ENCODE measurements at places on chromosomes 2 and 18.

- DNase-seq = no peak
Observed at GRCh38 chr2:173612354-173612753, 257.7 kb downstream of the CDCA7 start.

DNA sequence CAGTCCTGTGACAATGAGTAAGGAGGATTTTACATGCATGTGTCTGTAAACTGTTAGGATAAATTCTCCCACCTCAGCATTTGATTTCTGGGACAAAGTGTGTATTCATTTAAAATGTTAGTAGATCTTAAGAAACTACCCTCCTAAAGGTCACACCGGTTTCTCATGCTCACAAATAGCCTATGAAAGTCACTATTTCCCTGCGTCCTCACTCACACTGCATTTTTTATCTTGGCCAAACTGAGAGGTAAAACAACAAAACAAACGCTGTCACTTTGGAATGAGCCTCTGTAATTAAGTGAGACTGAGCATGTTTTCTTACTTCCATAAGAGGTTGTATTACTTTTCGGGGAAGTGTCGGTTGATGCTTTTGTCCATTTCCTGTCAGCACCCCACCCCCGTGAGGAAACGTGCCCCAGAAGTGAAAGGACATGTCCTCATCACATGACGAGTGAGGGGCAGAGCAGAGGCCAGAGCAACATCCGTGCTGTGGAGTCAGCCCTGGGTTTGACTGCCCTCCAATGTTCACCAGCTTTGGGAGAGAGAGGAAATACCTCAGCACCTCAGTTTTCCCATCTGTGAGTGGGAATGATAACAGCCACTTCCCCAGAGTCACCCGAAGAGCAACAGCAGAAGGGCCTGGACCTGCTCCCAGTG, 3.1 kb downstream of the GYPC start:
- no peak for DNase-seq

GRCh38 chr2:5454051-5454390, 238.2 kb upstream of the SOX11 start:
- DNase-seq = peak; percentile 46

GRCh38 chr2:97948926-97949325, 46.8 kb downstream of the TMEM131 start:
- no peak for DNase-seq

- DNase-seq = no peak
Observed at GRCh38 chr2:180907731-180908130, 72.7 kb upstream of the UBE2E3 start.

DNA sequence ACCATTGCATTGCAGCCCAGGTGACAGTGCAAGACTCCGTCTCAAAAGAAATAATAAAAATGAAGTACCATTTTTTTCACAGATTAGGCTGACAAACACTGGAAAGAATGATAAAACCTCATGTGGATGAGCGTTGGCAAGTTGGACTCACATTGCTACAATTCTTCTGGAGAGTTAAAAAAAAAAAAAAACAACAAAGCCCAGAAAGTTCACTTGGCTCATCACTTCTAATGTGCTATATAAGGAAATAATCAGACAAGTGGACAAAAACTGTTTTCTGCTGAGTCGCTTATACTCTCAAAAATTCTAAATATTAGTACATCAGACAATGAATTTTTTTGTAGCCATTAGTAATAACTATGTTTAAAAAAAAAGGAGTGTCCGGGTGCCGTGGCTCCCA, 38.4 kb downstream of the PKP4 start:
- no peak for DNase-seq

- DNase-seq = no peak
Observed at GRCh38 chr2:156470975-156471583, 34.9 kb downstream of the GPD2 start.

DNA sequence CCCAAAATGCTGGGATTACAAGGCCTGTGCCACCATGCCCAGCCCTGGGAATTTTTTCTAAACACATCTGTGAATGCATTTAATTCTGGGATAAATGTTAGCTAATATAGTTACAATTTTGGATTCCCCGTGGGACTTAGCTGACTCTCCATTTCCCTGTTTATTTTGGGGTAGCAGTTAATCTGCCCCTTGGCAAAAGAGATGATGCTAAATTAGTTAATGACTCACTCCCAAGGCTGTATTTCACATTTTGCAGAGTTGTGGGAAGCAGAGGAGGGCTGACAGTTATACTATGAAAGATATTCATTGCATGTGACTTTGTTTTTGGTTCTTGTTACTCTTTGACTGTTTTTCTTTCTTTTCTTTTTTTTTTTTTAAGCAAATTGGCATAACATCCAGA, 3.2 kb downstream of the MTHFD2 start:
- DNase-seq = no peak

DNA sequence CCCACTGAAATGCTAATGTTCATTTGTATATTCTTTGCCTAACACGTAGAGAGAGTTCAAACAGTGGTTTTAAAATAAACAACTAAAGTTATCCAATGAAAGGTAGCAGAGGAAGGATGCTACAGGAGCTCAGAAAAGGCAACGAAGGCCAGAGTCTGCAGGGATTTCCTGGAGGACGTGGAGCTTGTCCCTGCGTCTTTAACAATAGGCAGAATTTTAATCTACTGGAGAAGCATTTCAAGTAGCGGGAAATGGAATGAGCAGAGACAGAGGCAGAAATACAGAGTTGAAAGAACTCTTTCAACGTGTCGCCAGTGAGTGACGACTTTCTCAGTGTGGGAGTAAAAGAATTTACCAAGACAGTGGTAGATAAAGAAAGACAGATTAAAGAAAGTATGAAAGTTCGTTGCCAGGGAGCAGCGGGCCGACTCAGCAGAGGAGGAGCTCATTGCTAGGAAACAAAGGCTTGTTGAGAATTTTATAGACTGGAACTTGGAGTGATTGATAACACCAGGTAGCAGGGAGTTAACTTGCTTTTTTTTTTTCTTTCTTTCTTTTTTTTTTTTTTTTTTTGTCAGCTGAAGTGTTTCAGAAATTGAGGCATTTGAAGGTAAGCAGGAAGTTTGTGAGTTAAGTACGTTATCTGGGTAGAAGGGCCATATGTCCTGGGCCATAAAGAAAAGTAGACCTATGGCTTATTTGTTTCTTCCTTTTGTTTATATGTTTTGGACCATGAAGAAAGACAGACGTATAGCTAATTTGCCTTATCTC, 625 bp upstream of the NBAS start:
- no peak for DNase-seq

- DNase-seq = no peak
Observed at GRCh38 chr18:63187791-63188460, 131.6 kb downstream of the BCL2 start.

GRCh38 chr2:39059366-39059952, 61.4 kb downstream of the SOS1 start:
- DNase-seq = peak; percentile 10

GRCh38 chr2:173117678-173118077, 42.0 kb downstream of the MAP3K20 start:
- no peak for DNase-seq

DNA sequence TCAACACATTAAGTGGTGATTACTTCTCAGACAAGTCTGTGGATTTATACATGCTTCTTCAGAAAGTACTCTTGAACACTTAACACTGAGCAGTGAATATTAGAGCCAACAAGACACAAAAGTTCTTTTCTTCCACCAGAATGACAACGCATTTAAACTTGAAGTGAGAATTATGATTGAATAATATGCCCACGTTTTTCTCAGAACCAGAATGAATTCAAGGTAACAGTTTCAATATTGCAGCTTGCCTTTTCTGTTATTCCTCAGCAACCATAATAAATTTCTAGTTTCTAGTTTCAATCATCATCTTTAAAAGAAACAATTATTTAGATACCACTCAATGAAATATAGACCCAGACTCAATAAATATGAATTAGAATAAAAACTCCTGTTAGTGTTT, 547.0 kb downstream of the NUP35 start:
- no peak for DNase-seq

DNA sequence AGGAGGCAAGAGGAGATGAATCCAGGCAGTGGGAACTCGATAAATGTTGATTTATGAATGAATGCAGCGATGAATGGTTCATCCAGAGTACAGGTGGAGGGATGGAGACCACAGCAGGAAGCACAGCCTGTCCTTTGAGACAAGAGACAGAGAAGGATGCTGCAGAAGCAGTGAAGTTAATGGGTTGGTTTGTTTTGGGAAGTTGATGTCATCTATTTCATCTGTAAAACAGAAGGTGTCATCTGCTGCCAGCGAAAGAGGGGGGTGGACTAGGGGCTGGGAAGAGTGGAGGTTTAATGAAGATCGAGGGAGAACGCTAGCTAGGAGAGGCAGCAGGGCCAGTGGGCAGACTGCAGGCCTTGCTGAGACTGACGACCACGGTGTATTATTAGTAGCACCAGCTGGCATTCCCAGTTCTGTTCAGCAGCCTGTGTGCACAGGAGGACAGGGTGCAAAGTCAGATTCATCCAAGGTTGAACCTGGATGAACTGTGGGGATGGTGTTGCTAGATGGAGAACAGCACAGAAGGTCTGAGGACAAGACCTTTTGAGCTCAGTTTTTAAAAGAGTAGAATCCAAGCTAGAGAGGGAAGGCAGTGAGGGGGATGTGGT, 120.3 kb upstream of the CAPN13 start:
- no peak for DNase-seq

- DNase-seq = no peak
Observed at GRCh38 chr2:174223388-174223787, 24.9 kb downstream of the OLA1 start.

DNA sequence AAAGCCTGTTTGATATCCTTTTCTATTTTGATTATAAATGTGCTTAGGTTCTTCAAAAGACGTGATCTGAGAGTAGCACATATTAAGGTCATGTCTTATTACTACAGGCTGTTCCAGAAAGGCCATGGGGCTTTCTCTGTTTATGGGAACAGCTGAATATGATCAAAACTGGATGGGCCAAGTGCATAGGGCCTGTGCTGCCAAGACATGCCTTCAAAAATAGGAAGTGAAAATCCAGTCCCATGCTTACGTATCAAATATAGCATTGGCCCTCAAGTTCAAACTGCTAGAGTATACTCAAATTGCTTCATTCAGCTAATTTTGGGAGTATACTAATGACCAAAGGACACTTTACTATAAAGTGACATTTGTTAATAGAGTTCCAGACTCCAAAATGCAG, 24.1 kb downstream of the SLC25A52 start:
- DNase-seq = no peak

DNA sequence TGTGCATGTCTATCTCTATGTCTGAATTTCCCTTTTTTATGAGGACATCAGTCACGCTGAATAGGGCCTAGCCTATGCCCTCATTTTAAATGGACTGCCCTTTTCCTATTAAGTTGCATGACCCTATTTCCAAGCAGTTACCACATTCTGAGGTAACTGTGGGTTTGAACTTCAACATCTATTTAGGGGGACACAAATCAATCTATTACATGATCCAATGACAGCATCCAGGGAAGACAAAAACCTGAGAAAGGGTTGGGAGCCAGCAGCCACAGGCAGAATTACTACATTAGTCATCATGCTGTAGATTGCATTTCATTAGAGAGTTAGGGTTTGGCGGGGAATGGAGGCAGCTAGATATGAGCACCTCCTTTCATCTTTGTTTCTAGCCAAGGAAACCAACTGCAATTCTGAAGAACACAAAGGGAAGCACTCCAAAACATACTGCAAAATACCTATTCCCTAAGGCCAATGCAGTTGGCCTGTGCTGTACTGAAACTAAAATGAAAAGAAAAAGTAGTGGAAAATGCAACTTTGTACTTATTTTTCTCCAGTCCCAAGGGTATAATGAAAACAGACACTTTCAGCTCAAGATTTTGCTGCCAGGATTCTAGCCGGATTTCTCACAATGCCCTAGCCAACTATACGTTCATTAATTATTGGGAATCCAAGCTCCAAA, 40.4 kb upstream of the C1D start:
- DNase-seq = no peak

- no peak for DNase-seq
Observed at GRCh38 chr2:231693956-231694355, 14.4 kb upstream of the PTMA start.

DNA sequence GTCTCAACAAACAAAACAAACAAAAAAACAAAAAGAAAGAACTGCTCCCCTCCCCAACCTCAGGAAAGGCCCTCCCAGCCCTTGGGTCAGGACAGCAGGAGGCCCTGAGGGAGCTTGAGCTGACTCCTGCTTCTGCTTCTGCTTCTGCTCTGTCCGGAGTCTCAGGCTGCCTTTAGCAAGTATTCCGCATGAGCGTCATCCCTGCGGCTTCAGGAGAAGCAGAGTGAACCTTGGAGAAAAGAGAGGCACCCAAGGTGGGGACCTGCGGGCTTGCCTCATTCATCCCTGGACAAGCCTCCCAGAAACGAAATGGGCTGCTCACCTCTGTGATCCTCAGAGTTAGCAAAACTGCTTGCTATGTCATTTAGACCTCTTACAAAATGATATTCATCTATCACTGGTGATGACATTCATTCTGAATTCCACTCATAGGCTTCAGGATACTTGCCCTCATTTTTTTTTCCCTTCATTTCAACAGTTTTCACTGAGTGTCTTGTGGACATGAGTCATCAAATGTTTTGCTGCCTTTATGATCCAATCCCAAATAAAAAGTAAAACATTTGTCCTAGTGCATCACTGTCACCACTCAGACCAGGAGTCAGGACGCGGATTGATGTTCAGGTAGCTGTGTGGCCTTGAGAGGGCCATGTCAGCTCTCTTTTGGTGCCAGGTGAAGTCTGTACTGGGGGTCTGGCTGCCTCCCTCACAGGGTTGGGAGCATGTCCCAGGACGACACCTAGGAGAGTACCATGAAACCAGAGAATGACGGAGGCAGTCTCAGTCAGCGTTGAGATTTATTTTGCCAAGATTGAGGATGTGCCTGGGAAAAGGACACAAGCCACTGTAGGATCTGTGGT, 51.7 kb downstream of the IMPA2 start:
- DNase-seq = no peak

- no peak for DNase-seq
Observed at GRCh38 chr2:157726946-157727345, 98.3 kb upstream of the ACVR1C start.

DNA sequence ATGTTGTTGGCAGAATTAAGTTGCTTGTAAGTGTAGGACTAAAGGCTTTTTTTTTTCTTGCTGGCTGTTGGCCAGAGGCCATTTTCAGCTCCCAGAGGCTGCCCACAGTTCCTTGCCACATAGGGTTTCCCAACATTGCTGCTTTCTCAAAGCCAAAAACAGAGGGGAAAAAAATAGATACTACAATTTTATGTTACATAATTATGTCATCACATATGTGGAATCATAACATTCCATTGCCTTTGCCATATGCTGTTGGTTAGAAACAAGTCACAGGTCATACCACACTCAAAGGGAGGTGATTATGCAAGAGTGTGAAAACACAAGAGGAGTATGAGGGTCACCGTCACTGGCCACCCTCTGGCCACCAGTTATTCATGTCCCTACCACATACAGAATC, 154.5 kb downstream of the RTN4 start:
- DNase-seq = no peak
